ENCODE measurements at places on chromosomes 6 and 20.

GRCh38 chr6:52554684-52555280 lies 22.1 kb downstream of the TRAM2 start:
- no peak for DNase-seq

DNA sequence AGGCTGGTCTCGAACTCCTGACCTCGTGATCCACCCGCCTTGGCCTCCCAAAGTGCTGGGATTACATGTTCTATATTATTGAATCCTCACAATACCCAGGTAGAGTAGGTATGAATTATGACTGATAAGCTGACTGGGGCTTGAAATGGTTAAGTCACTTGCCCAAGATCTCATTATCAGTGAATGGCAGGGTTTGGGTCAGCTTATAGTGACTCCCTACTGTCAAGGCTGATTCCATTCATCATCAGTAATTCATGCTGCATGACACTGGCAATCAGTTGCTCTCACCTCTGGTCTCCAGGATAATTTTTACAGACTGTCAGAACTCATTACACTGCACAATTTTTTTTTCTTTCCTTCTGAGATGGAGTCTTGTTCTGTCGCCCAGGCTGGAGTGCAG lies 127.6 kb downstream of the KIF13A start:
- DNase-seq, result no peak

GRCh38 chr6:125858427-125859320 lies 67.9 kb downstream of the NCOA7 start:
- no peak for DNase-seq

GRCh38 chr6:111669326-111669725 lies 63.6 kb upstream of the TRAF3IP2 start:
- DNase-seq, result no peak

DNA sequence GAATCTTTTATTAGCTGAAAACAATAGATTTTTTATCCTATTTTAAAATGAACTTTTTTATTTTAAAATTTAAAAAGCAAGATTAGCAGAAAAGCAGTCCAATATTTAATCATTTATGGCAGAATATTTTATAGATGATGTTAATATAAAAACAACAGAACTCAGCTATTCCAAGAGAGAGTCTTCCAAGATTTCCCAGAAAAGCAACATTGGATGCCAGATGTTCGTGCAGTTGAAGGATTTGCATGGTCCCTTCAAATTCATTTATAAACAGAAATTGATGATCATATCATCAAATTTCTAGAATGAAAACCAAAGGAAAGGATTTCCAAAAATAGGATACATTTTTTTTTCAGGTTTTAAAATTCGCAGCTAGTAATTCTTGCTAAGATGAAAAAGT lies 25.4 kb upstream of the CNKSR3 start:
- no peak for DNase-seq

DNA sequence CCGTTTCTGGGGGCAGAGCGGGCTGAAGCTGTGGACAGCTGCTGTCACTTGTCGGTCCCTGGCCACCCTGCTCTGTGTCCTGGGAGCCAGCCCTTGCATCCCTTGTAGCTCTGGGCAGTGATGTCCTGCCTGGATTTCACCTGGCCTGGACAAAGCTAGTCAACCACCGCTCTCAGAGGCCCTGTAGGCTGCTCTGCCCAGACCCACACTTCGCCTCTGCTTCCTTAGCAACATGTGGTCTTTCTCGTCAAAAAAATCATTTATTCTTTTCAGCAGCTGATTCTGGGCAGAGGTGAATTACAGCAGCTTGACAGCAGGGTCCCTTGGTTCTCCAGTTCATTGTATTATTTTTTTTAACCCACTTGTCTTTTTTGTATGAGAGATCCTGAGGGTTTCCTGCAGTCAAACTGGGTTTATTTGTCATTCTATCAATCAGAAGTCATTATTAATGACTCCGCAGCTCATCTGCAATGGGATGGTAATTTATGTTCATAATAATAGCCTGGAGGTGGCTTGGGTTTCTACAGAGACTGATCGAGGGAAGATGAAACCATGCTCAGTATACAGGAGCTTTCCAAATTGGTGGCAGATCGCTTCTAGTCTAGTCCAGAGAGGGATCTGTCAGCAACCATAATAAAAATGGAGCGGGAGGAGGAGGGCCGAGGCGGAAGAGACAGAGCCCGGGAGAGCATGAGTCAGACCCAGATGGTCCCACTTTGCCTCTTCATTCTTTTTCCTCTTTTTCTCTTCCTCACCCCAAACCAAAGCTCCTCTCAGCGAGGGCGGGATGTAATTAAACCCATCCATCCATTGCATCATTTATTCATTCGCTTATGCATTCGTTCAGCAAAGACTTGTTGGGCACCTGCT lies 22.4 kb downstream of the EDN3 start:
- no peak for DNase-seq

DNA sequence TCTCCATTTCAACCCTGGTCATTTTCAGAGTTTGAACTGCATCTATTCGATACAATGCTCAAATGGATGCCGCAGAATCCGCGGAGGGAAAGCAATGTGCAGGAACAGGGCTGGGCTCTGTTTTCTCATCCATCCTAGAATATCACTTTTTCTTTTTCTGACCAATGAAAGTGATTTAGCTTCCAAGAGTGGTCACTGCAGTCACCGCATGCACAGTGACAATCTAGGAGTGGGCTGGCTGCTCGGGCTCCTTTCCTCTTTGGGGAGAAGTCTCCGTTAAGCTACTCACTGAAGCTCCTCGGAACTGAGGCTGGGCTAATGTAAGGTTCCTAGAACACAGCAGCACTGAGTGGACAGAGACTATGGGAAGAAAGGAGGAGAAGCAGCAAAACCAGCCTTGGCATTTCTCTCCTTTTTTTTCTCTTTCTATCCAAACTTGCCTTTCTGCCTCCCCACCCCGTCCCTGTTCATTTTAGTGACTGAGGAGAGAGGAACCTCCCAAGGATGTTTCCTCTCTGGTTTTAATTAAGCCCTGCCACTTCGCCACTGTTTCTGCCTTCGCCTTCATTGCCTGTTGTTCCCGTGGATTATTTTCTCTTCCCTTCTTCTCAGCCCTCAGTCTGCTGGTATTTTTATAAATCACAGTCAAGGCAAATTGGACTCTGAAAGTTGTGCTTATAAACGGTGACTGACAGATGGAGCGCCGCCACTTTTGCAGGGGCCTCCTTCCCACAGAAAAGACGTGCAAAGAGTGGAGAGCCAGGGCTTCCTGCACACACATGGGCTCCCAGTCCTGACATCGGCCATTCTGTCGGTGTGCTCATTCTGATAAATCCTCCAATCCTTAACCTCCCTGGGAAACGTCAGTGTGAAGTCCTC lies 41.1 kb downstream of the RAMACL start:
- DNase-seq, result no peak

GRCh38 chr6:16852671-16853070 lies 91.4 kb upstream of the ATXN1 start:
- DNase-seq, result no peak
